ENCODE measurements at places on chromosomes 1 and 21.

GRCh38 chr1:201639391-201639790, 100.5 kb downstream of the NAV1 start:
- DNase-seq = no peak

DNA sequence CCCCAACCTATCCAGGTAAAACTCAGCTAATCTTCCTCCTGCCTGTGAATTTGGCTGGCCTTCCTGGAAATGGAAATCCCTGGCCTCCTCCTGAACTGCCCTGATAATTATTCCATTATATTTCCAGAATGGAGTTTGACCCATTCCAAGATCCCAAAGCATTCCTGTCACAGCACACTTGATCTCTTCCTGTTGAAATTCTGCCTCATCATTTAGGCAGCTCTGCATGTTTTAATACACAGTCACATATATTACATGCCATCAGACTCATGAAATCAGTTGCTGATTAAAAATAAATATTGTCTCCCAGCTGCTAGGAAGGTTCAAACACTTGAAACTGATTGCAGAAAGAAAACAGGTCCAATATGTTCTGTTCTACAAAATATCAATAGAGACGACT, 148.2 kb upstream of the PALMD start:
- no peak for DNase-seq

- no peak for DNase-seq
Measured at GRCh38 chr1:108512239-108513043, 47.5 kb upstream of the EEIG2 start.

DNA sequence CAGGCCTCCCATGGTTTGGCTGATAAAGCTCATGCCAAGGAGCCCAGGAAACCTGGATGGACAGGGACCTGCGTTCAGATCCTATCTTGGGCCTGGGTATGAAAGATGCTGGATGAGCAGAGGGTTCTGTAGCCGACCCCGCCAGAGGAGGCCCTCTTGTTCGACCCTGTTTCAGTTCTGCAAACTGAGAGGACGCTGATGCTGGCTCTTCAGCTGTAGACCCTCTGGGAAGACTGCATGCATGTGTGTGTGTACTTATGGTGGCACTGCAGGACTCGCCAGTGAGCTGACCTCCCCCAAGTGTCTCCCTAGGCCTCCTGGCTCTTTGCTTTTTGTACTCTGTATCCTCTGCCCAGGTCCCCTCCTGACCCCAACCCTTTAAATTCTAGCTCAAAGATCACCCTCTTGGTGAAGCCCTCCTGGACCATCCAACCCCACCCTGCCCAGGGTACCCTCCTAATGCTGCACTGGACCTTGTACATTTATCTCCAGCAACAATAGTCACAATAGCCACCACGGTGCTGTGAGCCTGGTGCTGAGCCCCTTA, 1.6 kb downstream of the EPS8L3 start:
- no peak for DNase-seq

GRCh38 chr21:38503583-38503982, 5.3 kb upstream of the ERG start:
- DNase-seq = no peak

DNA sequence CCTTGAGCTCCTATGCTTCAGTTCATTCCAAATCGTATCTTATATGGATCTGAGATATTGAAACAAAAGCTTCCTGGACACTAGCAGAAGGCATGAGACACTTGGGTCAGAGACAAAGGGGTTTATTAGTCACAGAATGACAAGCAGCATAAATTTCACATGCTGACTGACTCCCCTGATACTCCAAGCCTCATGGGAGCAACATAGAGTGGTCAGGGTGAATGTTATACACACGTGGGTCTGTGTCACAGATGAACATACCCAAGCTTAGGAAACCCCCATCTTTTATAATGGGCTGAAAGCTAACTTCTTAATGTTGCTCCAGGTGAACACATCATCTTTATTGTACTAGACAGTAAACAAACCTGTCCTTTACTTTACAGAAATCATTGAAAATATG, 599.9 kb upstream of the RGS18 start:
- no peak for DNase-seq

DNA sequence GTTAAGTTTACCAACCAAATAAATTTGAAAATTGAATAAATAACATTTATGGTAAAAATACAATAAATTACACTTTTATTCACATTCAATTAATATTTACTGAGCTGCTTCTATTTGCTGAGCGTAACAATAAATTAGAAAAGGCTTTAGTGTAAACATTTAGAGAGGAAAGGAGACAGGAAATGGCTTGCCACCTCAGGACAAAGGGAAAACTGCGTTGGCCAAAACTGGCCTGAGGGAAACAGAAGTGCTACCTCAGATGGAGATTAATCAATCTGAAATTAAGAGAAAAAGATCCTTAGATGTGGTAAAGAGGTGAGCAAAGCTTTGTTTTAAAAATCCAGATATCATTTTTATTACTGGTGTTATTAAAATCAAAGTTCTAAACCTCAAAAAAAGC, 128.0 kb downstream of the SLC44A5 start:
- DNase-seq = no peak

- no peak for DNase-seq
Measured at GRCh38 chr21:15560383-15561056, 169.3 kb upstream of the USP25 start.

- no peak for DNase-seq
Measured at GRCh38 chr1:1069711-1070676, 4.1 kb downstream of the RNF223 start.

- DNase-seq = no peak
Measured at GRCh38 chr21:15282665-15283064, 217.9 kb upstream of the NRIP1 start.

GRCh38 chr1:10698726-10699469, 97.5 kb downstream of the CASZ1 start:
- DNase-seq = no peak

DNA sequence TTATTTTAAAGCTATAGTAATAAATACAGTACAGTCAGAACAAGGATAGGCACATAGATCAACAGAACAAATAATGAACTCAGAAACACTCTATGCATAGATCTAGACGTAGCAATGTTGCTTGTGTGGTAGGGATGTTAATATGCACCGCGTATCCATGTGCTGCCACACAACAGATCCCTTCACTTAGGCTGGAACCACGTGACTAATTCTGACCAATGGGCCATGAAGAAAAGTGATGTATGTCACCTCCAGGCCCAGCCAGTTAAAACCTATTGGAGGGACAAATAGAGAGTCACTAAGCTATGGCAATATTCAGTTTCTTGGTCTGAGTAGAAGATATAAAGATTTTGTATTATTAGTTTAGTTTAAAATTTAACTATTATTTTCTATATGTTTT, 91.4 kb downstream of the ADAMTS1 start:
- DNase-seq = no peak

DNA sequence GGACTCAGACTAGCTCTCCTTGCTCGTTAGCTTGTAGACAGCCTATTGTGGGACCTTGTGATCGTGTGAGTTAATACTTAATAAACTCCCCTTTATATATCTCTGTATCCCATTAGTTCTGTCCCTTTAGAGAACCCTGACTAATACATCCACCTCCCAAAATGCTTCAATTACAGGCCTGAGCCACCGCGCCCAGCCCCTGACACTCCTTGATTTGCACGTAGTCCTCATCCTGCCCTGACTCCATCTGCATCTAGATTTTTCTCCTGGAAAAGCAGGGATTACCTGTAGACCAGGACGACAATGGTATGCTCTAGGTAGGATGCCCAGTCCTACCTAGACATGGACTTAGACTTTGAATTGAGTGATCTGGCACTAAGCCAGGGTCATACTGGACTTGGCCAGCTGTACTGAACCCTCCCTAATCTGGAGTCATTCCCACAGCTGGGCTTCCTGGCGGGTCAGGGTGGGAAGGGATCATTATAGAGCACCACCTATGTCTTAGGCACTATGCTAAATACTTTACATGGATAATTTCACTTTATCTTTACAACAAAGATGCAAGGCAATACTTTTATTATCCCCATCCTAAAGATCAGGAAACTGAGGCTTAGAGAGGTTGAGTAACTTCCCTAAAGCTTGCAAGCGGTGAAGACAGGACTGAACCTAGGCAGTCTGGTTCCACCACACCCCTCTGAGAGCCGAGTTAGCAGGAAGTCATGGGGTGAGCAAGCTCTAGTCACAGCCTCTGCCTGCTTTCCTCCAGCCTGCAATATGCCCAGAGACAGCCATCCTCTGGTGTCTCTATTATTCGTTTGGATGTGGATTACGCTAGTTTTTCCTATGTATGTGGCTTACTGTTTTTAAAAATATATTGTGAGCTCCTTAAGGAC, 89.4 kb downstream of the DTL start:
- no peak for DNase-seq

- DNase-seq = no peak
Measured at GRCh38 chr1:197598935-197599334, 176.3 kb downstream of the DENND1B start.

DNA sequence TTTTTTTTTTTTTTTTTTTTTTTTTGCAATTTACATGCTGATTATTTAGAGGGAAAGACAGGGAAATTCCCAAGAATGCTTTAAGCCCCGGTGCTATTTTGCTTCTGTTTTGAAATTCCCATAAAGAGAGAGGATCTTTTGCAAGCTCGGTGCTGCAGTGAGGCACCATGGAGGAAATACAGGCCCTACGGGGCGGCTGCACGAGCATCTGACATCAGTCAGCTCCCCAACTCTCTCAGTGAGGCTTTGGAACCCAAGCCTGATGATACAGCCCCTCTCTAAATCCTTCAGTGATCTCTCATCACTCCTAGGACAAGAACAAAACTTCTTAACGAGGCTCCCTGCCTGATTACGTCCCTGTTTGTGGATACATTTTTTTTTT, 791 bp upstream of the CHI3L1 start:
- no peak for DNase-seq

DNA sequence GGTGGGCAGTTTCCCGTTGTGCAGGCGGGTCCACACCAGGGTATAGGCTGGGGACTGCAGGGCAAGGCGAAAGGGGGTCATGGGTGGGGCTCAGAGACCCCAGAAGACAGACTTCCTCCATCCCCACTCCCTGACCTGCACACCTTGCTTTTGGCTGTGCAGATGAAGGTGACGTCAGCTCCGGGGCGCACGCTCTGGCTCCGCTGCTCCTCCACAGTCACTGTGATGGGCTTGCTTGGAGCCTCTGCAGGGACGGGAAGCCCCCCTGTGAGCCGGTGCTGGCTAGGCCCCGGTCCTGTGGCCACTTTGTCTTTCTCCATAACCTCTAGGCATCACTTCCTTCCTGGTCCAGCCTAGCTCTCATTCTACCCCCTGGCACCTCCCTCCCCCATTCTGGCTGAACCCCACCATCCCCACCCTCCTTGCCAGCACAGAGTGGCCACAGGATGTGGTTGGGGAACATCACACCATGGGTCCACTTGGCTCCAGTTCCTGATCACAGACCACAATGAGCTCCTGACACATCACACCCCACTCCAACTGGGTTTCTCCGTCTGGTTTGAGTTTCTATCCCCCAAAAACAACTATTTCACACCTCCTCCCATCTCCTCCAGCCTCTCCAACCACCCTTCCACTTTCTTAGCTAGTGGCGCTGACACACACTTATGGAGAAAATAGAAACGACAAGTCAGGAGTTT, 45.2 kb downstream of the LDLRAD2 start:
- DNase-seq = no peak

GRCh38 chr1:234692966-234693580, 83.1 kb upstream of the IRF2BP2 start:
- no peak for DNase-seq

DNA sequence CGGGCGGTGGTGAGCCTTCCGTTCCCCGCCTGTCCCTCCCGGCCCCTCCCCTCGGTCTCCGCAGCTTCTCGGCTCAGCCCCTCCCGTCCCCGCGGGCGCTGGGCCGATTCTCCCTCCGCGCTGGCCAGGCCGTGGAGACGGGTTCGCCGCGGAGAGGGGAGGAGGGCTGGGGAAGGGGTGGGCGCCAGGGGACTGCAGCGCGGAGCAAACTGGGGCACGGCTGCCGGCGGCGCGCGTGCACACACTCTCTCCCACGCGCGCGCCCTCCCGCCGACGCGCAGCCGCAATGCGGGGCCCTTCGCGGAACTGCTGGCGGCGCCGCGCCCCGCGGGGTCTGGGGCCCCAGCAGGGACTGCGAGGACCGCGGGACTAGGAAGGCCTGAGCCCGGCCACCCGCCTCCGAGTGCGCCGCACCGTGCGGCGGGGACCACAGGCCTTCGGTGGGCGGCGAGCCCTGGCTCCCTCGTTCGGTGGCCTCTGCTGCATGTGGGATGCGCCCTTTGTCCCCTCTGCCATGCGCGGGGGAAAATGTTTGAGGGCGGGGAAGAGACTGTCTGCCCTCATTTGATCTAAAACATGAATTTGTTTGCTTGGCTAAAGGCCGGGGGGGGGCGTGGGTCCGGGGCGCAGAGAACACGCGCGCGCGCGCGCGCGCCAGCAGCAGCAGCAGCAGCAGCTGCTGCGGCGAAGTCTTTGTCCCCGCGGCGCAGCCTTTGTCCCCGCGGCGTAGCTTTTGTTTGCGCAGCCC, 90.7 kb upstream of the VAMP3 start:
- DNase-seq = no peak

DNA sequence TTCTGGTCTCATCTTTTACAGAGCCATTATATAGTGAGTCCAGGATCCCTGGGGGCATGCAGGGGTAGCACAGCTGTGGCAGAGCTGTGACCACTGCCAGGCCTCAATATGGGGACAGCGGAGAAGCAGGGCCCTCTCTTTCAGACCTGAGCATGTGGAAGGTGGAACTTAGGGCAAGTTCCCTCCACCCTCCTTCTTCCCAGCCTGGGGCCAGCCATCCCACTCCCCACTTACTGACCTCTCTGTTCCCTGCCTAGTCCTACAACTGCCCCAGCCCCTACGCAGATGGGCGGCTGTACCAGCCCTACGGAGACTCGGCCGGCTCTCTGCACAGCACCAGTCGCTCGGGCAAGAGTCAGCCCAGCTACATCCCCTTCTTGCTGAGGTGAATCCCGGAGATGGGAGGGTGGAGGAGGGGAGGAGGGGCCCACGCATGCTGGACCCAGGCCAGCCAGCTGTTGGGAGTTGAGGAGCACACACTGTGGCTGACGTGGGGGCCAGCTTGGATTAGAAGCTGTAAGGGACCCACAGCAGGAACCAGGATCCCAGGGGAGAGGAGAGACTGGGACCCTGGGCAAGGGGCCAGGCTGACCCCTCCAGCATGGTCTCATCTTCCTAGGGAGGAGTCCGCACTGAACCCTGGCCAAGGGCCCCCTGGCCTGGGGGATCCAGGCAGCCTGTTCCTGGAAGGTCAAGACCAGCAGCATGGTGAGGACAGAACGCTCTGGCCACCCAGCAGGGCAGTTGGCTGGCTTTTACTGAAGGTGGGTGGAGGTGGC, 10.7 kb downstream of the PSRC1 start:
- DNase-seq = no peak

DNA sequence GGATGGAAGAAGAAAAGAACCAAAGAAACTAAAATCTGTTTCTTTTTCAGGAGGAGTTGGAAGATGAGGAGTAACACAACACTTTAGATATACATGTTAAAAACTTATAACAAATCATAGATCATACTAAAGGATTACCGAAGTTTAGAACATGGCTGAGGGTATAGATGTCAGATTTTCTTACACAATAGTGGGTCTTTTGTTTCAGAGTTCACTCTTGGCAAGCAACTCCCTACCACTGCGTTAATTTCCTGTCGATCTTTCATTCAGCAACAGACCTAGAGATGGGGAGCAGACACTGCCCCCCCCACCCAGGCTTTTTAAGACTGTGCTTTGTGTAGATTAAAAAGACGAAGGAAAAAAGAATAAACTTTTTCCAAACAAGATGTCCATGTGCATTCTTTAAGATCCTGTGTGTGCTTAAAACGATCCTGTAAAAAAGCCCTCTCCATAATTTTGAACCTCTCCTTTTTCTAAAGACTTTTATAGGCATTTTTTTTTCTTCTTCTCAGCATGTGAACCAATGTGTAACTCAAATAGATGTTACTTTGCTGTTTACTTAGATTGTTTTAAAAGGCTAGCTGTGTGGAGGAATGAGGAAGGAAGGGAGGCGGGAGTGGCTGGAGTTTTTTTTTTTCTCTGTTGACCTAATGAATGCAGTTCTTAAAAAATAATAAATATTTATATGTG, 50.4 kb downstream of the NFIA start:
- DNase-seq = no peak

Measured in stimulated activated CD8-positive, alpha-beta memory T cell treated with anti-CD3 and anti-CD28 coated beads, Interleukin-4, amount 100 ng/mL, for 4 hours (primary cell).